ENCODE measurements at places on chromosomes 1 and 21.
A peak's percentile ranks its signal among the peaks of the same experiment; 100 is the strongest.

- no peak for DNase-seq
These were observed 27.2 kb upstream of the ENO1 start for GRCh38 chr1:8905582-8906191.

DNA sequence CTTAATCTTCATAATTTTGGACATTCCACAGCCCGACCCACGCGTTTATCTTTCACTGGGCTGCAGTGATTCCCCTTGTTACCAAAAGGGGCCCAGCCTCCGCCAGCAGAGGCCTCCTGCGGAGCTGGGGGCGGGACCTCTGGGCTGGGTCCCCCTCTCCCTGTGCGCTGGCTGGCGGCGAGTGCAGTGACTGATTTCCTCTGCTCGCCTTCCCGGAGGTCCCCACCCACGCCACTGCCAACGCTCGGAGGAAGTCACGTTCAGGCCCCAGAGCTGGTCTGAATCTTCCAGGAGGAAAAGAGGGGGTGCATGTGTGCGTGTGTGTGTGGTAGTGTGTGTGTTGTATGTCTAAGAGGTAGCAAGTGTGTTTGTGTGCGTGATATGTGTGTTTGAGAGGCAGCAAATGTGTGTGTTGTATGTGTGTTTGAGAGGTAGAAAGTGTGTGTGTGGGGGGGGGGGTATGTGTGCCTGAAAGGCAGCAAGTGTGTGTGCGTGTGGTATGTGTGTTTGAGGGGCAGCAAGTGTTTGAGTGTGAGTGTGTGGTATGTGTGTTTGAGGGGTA lies 35.0 kb upstream of the JAK1 start:
- peak; percentile 81 for DNase-seq

- DNase-seq, result no peak
These were observed 28.2 kb downstream of the VCAM1 start for GRCh38 chr1:100747771-100748170.

GRCh38 chr1:186139701-186140100 lies 235.4 kb downstream of the TPR start:
- DNase-seq, result no peak

DNA sequence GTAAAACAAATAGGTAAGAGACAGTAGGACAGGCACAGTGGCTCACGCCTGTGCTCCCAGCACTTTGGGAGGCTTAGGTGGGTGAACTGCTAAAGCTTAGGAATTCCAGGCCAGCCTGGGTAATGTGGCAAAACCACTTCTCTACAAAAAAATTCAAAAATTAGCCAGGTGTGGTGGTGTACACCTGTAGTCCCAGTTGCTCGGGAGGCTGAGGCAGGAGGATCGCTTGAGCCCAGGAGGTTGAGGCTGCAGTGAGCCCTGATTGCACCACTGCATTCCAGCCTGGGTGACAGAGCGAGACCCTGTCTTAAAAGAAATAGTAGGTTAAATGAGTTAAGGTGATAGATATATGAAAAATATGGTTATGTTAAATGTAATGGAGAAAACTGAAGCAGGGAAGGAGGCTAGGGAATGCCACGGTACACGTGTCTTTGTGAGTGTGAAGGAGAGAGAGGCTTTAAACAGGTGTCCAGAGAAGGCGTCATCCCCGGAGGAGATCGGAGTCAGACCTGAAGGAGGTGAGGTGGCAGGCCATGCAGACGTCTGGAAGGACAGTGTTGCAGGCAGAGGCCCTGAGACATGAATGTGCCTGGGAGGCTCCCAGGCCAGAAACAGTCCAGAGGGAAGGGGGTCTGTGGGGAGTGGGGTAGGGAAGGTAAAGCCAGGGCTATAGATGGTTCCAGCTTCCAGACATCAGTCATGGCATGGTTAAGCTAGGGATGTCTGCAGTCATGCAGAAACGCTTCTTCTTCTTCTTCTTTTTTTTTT lies 7.2 kb upstream of the RIPPLY3 start:
- DNase-seq, result no peak

DNA sequence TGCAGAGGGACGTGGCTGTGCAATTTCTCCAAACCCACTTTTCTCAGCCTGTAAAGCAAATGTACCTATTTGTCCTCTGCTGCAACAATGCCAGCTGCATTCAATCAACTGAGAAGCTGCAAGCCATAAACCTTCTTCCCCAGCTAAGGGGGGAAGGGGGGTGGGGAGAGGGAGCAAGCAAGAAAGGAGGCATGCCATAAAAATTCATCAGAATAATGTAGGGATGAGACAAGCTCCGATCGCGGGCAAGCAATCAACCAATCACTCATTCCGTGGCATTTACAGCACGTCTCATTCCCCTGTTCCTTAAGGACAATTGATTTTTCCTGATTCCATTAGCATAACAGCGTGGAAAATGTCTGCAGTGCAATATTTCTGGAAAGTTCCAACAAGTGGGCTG lies 144.8 kb downstream of the DMRTA2 start:
- DNase-seq, result no peak

GRCh38 chr1:39657402-39657801 lies 14.5 kb downstream of the NT5C1A start:
- no peak for DNase-seq

GRCh38 chr1:223133824-223134435 lies 9.1 kb downstream of the TLR5 start:
- DNase-seq, result peak; percentile 92

DNA sequence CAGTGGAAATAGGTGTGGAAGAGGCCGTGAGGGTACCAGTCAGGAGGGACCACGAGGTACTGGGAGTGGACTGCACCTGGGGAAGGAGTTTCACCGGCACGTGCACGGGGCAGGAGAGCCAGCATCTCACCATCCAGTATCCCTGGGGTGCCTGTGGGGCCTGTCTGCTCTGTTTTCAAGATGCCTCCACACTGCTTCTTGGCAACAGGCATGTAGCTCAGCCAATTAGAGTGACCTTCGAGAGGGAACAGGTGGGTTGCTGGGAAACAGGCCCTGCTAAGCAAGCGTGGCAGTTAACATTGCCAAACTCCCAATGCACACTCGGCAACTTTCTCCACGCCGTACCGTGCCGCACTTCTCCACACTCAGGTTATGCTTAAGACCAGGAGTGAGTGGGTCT lies 17.7 kb downstream of the KCNC4 start:
- no peak for DNase-seq

GRCh38 chr1:236942431-236942830 lies 61.8 kb downstream of the MT1HL1 start:
- DNase-seq, result no peak

DNA sequence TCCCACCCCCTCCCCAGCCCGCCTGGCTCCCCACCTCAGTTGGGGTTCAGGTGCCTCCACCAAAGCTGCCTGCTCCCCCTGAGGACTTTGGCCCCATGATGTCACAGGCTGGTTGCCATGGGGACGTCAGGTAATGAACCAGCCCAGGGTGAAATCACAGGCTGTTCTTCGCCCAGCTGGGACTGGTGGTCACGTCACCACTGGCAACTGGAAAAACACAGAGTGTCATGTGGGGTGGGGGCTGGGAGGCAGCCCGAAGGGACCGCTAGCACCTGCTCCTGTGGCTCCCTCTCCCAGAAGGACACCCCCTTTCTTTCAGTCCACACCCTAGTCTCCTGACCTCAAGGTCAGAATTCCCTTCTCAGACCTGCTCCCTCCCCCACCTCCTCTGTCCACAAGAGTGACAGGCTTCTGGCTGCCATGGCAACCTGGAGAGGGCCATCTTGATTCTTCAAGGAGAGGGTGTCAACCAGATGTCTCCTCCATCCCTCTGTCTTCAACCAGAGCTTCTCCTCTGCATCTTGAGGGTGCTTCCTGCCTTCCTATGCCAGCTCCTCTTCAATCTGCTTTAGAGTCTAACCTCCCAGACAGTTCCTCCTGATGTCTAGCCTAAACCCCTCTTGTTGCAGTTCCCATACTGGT lies 6.2 kb downstream of the FAM131C start:
- no peak for DNase-seq

DNA sequence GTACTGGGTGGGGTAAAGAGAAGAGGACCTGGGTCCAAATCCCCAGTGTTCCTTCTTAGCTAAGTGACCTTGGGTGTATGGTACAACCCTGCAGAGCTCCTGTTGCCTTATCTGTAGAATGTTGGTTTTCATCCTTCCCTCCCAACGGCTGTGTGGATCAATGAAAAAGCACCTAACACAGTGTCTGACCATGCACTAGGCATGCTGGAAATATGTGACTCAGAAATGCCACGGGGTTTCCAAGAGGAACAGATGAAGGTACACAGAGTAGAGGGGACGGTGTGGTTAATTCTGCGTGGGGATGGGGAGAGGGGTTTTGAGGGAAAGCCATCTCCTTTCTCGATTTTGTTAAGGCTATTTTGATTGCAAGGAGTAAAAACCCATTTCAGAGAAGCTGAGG lies 8.6 kb downstream of the NIPAL3 start:
- DNase-seq, result no peak

All from sciatic nerve (tissue), 2 donors.